Urinary bladder (tissue), 4 donors: ENCODE measurements at places on chromosomes 4 and X. TPM values are rescaled to one million over a fixed set of nuclear protein-coding genes. Genes with fewer than 3 reads are reported as not detected.
A peak's percentile ranks its signal among the peaks of the same experiment; 100 is the strongest.

DNA sequence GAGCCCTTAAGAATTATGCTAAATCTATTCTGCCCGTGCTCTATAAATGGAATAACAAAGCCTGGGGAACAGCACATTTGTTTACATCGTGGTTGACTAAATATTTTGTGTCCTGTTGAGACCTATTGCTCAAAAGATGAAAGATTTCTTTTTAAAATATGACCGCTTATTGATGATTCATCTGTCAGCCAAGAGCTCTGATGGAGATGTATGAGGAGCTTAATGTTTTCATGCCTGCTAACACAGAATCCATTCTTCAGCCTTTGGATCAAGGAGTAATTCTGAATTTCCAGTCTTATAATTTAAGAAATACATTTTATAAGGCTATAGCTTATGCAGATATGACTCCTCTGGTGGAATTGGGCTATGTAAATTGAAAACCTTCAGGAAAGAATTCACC lies 271.3 kb upstream of the FAT4 start:
- no peak for DNase-seq

- DNase-seq: no peak
Measured at GRCh38 chrX:126718440-126718839, 101.1 kb upstream of the PRR32 start.

GRCh38 chrX:55451990-55452832 lies at the start of gene MAGEH1:
MAGEH1 (plus strand) TSS chrX:55452127; CDS start chrX:55452375, 248 bp downstream.
- DNase-seq: peak; percentile 66

DNA sequence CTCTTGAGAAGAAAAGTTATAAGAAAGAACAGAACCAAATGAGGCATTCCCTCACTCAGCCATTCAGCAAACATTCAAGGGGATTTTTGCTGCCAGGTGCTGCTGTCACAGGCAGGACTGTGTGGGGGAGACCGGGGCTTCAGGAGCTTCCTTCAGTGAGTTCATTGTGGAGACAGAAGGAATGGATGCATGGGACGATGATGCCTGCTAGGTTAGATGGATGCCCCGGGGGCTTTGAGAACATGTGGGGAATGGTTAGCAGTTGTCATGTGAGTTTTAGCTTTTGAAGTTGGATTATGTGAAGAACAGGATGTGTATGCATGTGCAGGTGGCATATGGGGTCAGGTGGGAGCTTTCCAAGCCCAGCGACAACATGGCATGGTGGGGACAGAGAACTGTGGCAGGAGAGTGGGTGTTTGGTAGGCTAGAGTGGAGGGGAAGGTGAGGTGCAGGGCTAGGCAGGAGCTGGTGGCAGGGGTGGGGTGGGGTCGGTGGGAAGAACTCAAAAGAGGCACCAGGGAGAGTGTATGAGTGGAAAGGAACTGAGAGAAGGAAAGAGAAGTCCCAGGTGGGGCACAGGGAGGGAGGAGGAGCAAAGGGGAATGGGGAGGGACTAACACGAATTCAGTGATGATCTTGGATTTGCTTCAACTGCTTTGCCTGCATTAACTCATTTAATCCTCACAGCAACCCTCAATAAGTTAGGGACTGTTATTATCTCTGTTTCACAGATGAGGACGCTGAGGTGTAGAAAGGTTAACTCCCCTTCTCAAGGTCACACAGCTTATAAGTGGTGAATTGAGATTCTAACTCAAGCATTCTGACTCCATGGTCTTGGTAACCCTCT lies 8.4 kb downstream of the DCUN1D4 start:
- no peak for DNase-seq

DNA sequence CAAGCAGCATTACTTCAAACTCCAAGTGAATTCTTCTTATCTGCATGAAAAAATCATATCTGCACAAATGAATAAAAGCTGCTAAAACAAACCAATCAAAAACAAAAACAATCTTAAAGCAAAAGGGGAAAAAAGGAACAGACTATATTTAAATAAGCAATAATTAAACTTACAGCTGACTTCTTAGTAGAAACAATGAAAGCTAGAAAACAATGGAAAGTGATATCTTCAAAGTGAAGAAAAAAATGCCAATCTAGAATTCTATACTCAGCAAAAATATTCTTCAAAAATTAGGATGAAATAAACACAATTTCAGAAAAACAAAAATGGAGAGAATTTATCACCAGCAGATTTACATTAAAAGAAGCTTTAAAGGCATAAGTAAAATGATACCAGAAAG lies 20.0 kb downstream of the STBD1 start:
- DNase-seq: no peak

DNA sequence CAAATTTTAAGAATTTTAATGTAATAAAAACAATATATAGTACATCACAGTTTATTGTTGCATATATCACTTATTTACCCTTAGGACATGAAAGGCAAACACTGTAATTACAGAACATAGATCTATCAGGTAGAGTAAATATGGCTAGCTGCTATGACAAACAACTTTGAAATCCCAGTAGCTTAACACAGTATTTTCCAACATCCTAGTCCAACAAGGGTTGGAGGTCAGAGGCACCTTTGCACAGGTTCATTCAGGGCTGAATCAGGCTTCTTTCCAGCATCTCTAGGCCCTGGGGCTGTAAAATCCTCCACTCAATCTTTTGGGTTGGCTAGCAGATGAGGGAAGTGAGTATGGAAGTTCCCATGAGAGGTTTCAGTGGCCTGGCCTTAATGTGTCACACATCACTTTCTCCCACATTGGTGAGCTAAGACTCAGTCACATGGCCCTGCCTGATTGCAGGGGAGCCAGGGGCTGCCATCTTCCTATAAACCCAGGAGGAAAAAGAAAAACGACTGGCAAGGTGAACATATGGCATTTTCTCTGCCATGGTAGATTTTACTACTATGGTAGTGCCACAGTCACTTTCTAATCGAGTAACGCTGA lies 32.9 kb downstream of the HERC6 start:
- no peak for DNase-seq

DNA sequence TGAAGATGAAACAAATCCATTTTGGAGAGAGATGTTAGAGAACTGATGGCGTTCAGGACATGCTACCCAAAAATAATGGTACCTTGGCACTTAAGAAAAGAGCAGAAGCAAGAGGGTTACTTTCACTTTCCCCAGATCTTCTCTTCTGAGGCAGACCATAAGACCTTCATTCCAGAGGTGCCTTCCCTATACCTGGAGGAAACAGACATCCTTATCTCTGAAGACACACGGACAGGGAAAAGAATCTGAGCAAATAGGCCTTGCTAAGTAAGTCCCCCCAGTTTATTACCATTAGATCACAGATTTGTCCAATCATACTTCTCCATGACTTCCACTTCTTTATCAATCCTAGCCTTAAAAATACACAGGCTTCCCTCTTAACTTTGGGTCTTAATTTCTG lies 2.0 kb upstream of the FGF2 start:
- no peak for DNase-seq

- DNase-seq: no peak
Measured at GRCh38 chr4:114193624-114194399, 214.4 kb upstream of the ARSJ start.

- DNase-seq: no peak
Measured at GRCh38 chr4:176238157-176238610, 30.8 kb downstream of the ASB5 start.

- no peak for DNase-seq
Measured at GRCh38 chr4:53906606-53907190, 157.7 kb downstream of the CHIC2 start.

DNA sequence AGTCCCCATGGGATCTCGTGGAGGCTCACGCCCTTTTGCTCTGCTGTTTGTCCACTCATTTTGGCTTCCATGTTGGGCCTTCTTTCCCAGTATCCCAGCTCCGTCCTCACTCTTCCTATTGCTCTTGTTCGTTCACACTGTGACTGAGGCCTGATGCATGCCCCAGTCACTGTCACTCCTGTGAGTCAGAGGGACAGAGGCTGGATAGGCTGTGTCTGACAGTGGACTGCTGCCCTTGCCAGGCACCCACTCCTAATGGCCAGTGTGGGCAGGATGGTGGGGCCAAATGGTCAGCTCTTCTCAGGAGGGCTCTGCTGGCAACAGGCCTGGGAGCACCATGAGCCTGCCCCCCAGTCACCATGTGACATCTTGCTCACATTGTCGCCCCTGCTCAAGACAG lies 40.0 kb downstream of the HADH start:
- DNase-seq: no peak

VCX3B gene
- total RNA-seq: not detected

MAGEA4 gene
- total RNA-seq: not detected

NPY1R gene
- total RNA-seq: 5.1 TPM

RTL9 gene
- 0.48 TPM for total RNA-seq

ADGRA3 gene
- total RNA-seq: 67.8 TPM
